NCI-H1436 treated with DMSO at 0.1 percent for 48 hours (cell line): ENCODE measurements at places on chromosomes 12 and 14.

DNA sequence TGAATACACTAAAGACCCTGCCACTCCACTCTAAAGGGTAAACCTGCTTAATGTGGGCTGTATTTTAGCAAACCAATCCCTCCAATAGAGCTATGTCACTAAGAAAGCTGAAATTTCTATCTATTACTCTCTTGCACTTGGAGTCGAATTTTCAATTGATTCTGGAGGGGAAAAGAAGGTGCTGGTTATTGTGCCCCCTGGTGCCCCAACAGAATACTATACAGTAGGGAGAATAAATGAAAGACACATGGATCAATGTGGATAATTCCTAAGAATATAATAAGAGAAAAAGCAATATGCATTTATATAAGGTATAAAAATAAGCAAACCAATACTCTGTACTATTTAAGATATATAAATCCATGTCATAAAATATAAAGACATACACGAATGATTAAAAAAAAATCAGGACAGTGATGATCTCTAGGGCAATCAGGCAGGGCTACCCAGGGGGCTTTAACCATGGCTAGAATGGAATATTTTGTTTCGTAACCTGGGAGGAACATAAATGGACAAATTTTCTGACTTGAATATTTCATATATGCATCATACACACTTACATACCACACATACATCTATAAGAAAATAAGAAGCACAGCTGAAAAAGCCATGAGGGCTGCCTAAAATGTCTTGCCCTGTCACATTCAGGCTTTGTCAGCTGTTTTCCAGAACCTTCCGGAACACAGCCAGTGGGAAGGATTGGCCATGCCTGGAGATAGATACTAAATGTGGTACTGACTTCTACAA lies 54.4 kb downstream of the EFCAB11 start:
- no peak for DNase-seq

- no peak for DNase-seq
These were observed 678.6 kb downstream of the BCL11B start for GRCh38 chr14:98593361-98593761.

DNA sequence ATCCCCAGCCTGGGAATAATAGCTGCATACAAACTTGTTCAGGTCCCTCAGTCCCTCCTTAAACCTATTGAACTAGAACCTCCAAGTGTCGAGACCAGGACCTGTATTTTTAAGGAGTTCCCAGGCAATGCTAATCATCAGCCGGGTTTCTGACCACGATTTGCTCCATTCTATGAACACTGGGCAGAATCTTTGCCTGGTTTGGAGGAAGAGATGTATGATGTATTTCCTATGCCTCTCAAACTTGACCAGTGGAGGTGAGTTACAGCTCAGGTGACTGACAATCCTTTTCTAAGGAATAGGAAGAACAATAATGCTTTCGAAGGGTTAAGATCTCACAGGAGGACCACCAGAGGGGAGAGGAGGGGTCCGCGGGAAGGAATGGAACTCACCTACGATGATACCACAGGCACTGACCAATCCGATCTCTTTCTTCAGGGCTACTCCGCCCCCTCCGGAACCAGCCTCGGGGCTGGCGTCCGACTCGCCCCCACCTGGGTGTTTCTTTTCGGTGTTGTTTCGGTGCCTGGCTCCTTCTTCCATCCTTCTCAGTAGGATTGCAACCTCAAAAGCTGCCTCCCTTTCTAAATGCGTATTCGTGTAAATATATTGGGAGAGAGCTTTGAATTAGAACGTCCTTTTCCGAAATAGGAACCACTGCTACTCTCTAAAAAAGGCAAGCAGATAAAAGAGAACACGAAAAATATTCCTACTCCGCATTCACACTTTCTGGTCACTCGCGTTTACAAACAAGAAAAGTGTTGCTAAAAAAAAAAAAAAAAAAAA lies 895 bp downstream of the SLC7A8 start:
- DNase-seq = no peak

DNA sequence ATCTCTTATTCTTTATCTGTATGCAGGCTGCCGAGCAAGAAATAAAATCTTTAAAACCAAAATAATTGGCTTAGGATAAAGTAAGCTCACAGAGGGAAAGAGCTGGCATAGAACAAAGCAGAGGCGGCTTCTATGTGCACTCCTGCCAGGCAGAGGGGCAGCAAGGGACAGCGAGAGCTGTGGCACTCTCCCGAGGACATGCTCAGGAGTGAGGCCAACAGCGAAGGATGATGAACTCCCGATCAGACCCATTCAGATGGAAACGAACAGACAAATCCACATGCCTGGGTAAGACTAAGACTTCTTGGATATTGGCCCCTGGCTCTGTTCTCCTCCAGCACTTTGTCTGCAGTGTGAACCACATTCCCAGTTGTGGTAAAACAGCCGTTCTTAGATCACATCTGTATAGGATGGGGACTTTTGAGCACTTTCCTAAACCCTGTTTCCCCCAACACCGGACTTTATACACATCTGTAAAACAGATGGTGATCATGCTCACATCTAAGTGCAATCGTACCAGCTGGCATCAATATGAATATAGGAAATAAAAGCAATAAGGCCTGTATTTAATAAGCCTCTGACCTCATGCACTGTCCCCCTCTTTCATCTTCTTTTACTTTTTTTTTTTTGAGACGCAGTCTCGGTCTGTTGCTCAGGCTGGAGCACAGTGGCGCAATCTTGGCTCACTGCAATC lies 134.1 kb downstream of the PPM1H start:
- DNase-seq = no peak

DNA sequence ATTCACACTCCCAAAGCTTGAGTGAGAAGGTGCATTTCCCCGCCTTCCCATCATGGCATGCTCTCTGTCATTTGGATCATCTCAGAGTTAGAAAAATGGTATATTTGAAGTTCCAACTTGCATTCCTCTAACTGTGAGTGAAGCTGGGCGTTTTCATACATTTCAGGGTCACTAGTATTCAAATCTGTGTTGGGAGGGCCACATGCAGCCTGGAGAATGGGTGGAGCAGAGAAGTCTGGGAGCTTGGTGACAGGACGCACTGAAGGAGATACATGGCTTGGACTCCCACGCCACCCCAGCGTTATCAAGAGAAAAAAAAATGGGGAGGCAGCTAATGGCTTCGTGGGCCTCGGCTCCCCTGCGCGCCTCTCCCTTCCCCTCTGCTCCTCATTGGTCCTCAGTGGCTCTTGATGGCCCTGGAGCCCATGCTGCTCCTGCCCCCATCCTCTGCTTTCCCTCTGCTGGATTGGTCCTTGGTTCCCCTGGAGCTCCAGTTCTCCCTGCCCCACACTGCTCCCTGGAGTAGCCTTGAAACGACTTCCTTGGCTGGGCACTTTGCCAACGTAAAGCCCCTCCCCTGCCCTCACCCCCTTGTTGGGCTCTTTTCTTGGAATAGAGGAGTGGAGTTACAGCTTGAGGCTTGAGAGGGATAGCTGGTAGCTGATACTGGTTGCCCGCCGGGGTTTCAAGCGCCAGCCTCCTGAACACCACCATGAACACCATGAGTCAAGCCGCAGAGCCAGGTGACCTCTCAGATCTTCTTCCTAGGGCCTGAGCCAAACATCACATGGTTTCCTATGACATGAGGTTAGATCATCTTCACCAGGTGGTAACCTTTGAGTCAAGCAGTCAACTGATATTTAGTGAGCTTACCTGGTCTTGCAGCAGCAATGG lies 139.6 kb downstream of the PRKCH start:
- no peak for DNase-seq

- no peak for DNase-seq
These were observed 164.0 kb downstream of the FOXN3 start for GRCh38 chr14:89252887-89253532.
